SIG-M5 (cell line): ENCODE measurements at places on chromosomes 7 and 10.

DNA sequence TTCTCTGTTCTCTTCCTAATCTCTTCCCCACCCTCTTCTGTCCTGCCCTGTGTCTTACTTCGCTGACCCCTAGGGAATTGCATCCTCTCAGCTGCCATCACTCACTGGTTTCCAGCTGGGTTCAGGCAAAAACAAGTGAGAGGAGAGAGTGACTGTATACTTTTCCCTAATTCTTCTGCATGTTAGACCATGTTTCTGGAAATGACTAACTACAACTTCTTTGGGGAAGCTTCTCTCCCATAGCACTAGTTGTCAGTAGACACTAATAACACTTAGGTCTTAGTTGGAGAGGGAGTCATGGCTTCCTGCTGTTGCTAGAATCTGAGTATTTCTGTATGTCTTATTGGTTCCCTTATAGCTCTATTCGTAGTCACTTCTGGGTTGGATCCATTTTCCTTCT lies 299.0 kb upstream of the FZD1 start:
- DNase-seq, result no peak

- DNase-seq, result no peak
Measured at GRCh38 chr10:100962351-100963080, 6.8 kb upstream of the SEMA4G start.

DNA sequence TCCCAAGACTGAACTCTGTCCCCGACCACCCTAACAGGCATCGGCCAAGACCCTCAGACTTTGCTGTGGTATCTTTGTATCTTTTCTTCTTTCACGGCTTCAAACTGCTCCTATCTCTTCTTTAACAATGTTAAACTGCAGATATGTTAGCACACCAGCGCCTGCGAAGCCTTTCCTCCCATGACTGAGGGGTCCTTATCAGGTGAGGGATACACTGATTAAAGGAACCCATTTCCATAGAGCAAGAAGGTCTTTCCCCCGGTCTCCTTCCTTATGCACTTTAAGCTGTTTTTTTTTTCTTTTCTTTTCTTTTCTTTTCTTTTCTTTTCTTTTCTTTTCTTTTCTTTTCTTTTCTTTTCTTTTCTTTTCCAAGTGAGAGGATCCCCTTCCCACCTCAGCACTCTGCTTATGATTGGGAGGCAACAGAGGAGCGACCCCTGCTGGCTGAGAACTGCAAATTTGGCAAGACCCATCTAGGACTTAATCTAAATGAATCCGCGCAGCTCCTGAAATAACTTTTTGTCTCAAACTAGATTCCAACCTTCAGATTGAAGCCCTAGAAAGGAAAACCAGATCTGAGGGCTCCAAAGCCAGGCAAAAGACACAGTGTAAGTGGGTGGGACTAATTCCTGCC lies 109.9 kb downstream of the ITGB8 start:
- DNase-seq, result no peak

DNA sequence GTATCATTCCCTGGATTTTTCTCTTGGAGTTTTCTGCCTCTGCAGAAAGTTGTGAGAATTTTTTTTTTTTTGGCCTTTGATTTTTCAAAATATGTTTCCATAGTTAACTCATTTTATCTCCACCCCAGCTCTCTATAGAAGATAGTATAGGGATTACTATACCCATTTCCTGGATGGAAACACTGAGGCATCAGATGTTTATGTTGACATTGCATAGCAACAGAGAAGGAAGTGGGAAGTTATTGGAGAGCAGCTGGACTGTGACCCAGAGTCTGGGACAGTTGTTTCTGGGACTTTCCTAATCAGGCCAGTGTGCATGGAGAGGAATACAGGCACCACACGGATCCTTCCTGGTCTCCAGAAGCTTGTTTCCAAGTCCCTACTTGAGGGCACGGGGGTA lies 158.0 kb downstream of the CDH23 start:
- no peak for DNase-seq
